ENCODE measurements at places on chromosomes 13 and 19.

DNA sequence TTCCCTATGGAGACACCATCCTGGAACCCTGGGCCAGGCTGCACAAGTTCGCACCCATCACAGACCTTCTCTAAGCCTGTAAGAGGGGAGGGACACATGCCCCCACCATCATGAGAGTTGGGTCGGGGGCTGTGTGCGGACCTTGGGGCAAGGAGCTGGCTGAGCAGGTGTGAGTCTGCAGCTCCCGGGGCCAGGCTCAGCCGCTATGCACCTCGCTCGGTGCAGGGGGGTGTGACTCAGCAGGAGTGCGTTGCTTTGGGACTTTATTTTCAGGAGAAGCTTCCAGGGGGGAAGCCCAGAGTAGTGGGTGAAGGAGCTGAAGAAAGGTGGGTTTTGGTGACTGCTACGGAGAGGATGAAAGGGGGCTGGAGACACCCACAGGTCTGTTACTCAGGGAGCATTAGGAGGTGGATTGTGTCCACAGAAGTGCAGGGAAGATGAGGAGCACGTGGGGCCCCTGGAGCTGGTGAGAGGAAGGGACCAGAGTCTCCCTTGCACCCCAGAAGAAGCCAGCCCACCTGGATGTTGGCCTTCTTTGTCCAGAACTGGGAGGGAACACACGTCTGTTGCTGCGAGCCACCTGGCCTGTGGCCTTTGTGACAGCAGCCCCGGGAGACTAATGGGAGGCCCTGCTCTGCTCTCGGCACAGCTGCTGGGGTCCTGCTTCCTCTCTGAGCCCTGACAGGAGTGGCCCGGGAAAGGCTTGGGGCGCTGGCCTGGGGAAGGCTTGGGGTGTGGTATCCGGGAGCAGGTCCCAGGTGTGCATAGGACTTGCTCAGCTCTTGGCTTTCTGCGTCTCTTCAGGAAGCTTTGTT, 162.6 kb downstream of the TEX29 start:
- DNase-seq, result no peak

- DNase-seq, result peak; percentile 6
These were observed 72.2 kb downstream of the KCTD15 start for GRCh38 chr19:33868788-33869412.

GRCh38 chr13:66950666-66951065, 279.5 kb downstream of the PCDH9 start:
- no peak for DNase-seq

DNA sequence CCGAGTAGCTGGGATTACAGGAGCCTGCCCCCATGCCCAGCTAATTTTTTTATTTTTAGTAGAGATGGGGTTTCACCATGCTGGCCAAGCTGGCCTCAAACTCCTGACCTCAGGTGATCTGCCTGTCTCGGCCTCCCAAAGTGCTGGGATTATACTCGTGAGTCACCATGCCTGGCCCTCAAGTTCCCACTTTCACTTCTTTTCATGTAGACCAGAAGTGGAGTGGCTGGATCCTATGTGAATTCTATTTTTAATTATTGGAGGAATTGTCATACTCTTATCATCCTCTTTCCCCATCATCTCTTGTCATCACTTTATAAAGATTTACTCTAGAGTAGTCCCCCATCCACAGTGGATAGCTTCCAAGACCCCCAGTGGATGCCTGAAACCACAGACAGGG, 12.8 kb upstream of the SIGLEC10 start:
- no peak for DNase-seq

- DNase-seq, result no peak
These were observed 11.3 kb downstream of the SHANK1 start for GRCh38 chr19:50708179-50708879.

GRCh38 chr13:22454586-22454985, 726.2 kb upstream of the SGCG start:
- no peak for DNase-seq

- DNase-seq, result no peak
These were observed 11.9 kb downstream of the MEIS3 start for GRCh38 chr19:47407417-47407774.

DNA sequence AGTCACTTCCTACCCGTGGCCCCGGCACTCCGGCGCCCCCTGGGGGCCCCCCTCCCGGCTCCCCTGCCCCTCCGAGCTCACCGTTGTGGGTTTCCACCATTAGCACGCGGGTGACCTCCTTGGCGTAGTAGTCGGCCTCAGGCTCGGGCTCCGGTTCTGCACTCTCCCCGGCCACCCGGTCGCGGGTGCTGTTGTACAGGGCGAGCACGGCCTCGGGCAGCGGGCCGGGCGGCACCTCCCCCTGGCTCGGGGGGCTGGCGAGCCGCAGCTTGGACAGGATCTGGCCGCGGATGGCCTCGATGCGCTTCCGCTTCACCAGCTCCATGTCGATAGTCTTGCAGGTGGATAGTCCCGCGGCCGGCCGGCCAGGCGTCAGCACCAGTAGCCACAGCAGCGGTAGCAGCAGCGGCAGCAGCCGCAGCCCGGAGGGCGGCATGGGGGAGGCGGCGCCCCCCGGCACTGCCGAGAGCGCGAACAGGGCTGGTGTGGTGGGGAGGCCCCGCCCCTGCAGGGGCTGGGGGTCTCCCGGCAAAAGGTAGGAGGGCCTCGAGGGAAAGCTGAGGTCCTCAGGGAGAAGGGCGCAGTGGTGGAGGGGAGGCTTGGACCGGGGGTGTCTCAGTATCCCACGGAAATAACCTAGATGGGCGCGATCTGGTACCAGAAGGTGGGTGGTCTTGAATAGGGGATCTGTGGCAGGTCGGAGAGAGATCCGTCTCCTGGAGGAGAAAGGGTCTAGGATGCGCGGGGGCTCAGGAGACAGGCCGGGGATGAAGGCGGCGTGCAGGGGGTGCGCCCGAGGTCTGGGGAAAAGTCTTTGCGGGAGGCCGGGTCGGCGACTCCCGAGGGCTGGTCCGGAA, 885 bp downstream of the TGFB1 start:
- peak; percentile 82 for DNase-seq

GRCh38 chr13:66036636-66037035, 1193.5 kb downstream of the PCDH9 start:
- DNase-seq, result no peak

GRCh38 chr13:113774177-113775107, 15.4 kb downstream of the TMEM255B start:
- no peak for DNase-seq

GRCh38 chr13:86729206-86729605, 930.0 kb upstream of the SLITRK6 start:
- no peak for DNase-seq

DNA sequence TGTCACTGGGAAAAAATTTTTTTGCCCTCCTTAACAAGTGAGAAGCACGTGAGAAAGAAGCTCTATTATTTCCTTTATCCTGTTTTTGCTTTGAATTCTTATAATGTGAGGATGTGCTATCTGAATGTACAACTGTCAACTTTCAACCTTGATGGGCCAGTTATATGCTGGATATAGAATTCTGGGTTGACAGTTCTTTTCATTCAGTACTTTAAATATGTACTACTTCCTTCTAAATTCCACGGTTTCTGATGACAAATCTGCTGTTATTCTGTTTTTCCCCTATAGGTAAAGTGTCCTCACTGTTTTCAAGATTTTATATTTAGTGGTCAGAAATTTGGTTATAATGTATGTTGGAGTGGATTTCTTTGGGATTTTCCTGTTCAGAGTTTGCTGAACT, 29.9 kb downstream of the ZDHHC20 start:
- DNase-seq, result no peak

DNA sequence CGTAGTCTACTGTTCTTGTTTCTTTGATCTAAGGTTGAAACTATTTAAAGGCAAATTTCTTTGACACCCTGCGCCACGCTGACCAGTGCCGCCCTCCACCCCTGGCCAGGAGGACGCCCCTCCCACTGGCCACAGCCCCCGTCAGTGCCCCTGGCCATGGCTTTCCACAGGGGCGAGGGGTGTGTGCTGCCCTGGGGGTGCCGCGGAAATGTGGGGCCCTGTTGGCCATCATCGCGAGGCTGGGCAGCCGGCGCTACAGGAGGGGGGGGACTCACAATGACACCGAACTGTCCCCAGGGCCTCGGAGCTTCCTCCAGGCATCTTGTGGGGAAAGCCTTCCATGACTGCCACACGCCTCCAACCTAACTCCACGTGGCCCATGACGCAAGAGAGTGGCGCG, 10.9 kb downstream of the SHC2 start:
- no peak for DNase-seq

- peak; percentile 66 for DNase-seq
These were observed 6.9 kb downstream of the B3GNT8 start for GRCh38 chr19:41420101-41420880.

GRCh38 chr13:44389876-44390275, 16.3 kb downstream of the SERP2 start:
- no peak for DNase-seq

- DNase-seq, result no peak
These were observed 22.8 kb downstream of the CAPN12 start for GRCh38 chr19:38721496-38721895.

DNA sequence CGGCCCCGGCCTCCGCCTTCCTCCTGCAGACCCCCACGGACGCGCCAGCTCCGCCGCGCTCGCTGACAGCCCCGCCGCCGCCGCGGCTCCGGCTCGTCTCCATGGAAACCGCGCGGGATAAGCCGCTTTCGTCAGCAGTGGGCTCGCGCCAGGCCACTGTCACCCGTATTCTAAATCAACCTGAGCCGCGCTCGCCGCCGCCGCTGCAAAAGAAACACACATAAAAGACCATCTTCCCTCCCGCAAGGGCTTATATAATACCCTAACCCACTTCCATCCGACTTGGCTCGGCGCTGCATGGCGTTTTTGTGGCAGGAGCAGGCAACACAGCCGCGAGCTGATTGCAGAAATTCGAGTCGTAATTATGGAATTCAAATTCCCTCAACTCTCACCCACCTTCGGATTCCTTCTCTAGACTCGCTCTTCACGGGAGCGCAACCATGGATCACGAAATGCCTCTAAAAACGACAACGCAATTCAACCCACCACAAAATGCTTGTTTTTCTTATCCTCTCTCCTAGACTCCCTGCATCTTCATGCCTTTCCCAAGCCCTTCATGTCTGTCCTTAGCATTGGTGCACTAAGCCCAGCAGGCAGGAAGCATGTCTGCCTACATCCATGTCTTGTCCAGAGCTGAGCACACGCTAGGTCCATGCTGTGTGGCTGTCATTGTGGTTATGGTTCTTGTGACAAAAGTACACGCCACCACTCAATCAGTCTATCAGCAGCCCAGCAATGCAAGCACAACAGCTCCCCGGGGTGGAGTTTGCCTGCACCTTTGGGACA, at the start of gene AMER2:
TSS of gene AMER2 (minus strand) at position 772 of the 786 bp plus-strand sequence. CDS start at position 103, 669 bp downstream.
- DNase-seq, result peak; percentile 20

DNA sequence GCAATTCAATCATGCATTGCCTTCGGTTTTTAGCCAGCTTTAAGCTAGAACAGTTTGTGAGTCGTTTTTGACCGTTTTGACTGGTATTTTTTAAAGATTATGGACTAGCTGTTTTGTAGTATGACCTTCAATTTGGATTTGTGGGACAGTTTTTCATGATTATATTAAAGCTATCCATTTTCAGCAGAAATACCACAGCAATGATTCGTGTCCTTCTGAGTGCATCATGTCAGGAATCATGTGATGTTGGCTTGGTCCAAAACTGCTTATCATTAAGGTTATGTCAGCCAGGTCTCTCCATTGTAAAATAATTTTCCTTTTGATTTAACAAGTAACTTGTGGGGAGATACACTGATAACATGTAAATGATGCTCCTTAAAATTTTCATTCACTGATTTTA, 229.0 kb downstream of the POSTN start:
- DNase-seq, result no peak

- no peak for DNase-seq
These were observed 12.8 kb downstream of the MIR17HG start for GRCh38 chr13:91360246-91360751.

GRCh38 chr13:73293913-73294523, 235.2 kb downstream of the KLF5 start:
- DNase-seq, result no peak

DNA sequence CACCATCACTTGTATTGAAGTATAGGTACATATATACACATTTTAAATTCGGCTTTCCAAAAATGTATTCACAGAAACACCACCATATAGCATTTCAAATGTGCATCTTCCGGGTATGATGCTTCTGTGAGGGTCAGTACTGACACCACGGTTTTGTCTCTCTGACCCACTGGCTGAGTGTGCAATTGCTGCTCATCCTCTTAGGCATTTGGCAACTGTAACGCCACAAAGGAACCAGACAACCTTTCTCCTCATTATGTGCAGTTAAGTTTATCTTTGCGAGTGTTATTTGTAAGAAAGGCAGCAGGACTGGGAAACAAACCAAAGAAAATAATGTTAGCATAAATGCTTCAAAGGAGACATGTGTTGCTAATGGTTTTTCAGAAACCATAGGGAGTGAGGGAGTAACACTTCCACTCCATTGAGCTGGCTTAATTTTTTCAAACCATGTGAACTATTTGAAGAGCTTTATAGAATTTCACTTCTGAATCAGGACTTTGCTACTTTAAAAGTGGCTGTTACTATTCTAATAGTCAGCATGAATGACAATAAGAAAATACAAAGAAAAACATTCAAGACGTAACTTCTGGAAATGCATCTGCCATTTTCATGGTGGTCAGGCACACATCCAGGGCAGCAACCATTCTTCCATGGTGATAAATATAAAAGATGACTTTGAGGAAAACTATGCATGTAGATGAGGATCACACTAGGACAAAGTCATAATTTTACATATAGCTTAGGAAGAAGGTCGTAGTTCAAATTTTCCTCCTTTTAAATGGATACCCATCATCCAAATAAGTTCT, 423.3 kb downstream of the MZT1 start:
- no peak for DNase-seq

DNA sequence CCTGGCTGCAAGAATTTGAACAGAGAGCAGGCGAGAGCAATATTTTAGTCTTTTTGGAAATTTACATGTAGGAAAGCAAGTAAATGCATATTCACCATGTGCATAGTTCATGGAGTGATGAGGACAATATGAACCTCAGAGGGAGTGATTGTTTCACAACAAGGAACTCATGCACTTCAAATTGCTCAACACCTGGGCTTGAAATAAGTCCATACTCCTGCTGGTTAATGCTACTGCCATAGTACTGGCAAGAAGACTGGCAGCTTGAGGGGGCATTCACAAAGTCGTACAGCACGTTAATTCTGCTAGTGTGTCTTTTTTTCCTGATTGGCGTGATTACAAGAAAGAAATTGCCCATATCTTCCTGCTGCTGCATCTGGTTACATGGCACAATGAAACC, 267.6 kb downstream of the PCDH17 start:
- no peak for DNase-seq

DNA sequence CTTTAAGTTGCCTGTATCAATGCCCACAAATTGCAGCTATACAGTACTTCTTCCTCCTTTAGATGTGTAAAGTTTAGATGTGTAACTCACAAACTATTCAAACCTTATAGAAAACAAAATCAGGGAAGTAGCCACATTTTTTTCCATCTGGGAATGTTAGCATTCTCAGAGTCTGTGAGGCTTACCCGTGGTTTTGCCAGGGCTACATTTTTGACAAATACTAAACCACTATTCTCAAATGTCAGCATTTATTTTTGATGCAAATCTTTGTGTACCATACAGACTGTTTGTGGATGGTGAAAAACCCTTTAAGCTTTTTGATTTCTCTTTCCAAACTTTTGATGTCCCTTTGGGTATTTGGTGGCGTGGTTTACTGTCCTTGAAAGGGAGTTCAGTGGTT, 216.4 kb downstream of the POSTN start:
- DNase-seq, result no peak
